ENCODE measurements at places on chromosomes 6 and 20.

DNA sequence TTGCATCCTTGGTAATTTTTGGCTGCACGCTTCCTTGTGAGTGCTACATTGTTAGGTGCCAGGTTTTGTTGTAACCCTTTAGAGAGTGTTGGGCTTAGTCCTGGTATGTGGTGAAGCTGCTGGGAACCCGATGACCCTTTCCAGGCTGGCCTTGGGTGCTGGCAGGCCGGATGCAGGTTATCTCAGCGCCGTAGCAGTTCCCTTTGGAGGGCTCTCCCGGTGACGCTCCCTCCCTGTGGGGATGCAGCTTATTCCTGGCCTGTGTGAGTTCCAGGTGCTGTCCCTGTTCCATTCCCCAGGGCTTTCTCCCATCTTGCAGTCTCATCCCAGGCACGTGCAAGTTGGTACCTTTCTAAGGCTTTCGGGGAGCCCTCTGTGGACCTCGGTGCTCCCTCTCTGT lies 13.9 kb upstream of the BHLHE23 start:
- no peak for DNase-seq

GRCh38 chr6:31572041-31572911 lies at the start of gene LTA:
LTA (plus strand) TSS chr6:31572289; CDS start chr6:31572743, 454 bp downstream.
- no peak for DNase-seq

GRCh38 chr6:45955597-45955996 lies 60.1 kb downstream of the CLIC5 start:
- DNase-seq = no peak

GRCh38 chr6:33850296-33850695 lies 46.5 kb upstream of the MLN start:
- no peak for DNase-seq

DNA sequence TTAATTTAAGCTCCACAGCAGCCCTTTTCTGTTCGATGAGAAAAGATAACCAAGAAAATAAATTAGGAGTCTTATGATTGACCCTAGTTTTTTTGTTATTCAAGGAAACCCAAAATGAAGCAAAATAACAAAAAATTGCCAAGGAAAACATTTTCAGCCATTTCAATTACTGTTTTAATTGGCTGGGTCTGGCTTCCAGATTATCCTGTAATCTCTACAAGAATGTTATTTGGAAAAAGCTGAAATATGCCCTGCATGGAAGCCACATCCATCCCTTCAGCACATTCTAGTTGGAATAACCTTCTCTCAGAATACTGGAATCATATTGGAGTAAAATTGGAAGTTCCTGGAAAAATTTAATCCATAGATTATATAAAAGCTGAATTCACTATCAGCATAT lies 191.1 kb upstream of the CCN2 start:
- no peak for DNase-seq

DNA sequence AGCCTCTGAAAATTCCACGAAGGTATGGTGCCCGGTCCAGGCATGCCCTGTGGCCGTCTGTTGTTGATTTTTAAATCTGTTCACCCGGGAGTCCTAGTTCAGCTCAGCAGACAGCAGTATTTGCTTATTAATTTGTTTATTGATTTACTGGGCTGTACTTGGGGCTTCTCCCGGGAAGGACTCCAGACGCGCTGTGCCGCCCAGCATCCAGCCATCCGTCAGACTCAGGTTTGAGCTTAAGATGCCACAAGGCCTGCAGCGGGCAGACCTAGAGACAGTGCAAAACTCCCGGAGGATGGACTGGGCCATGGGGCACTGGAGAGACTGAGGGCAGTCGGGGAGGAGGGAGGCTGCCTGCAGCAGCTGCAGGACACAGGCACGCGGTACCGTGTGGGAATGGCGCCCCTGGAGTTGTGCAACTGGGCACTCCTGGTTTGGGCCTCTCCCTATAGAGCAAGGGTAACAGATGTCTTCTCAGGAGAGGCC lies 17.3 kb upstream of the CCDC167 start:
- no peak for DNase-seq

- DNase-seq = no peak
Measured at GRCh38 chr6:87334683-87335082, 5.6 kb upstream of the GJB7 start.

DNA sequence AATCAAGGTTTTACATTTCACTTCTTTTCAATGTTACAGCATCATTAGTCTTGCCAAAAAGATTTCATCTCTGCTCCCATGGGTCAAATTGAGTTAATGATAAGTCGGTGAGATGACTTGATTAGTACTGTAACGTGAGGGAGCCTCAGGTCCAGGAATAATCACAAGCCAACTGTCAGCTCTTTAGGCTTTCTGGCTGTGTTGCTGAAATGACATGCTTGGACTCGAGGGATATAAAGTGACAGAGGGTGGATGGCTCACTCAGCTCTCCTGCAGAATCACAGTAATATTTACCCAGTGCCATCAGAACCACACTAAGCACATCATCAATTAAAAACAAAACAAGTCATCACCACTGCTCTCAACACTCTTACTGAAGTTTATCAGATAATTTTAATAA lies 196.2 kb upstream of the THEMIS start:
- DNase-seq = no peak

GRCh38 chr6:101803136-101803535 lies 409.6 kb downstream of the GRIK2 start:
- DNase-seq = no peak

- no peak for DNase-seq
Measured at GRCh38 chr6:42978487-42978838, 518 bp downstream of the PEX6 start.

GRCh38 chr20:48944663-48945297 lies 23.3 kb downstream of the ARFGEF2 start:
- no peak for DNase-seq

- DNase-seq = no peak
Measured at GRCh38 chr6:84224251-84224650, 3.2 kb downstream of the CEP162 start.

DNA sequence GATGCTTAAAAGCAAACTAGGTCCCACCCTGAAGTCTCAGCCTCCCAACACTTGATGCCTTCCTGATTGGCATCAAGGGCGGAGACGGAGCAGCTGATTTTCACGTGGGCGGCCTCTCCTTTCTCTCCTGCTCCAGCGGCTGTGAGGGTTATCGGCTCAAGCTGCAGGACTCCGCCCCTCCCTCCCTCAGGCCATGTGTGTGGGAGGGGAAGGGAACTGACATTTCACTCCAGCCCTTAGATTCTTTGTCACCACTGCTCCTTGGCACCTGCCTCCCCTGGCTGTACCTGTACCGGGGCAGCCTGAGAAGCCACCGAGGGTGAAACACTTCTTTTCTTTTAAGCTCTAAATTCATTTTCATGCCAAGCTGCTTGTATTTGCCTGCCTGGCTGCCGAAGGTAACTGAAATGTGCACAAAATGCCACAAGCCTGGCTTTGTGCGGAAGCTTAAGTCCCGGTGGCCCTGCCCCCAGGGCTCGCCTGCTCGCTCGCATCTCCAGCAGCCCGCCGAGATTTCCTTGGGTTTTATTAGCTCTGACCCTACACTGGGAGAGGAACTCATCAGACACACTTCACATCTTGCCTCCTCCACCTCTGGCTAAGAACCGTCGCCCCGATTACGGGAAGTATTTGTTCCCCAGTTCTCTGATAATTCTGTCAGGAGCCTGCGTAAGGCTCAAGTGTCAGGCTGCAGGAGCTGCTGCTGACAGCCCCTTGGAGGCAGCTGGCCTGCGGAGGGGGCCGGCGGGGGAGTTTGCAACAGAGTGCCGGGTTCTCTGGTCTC lies 9.6 kb upstream of the CPNE5 start:
- DNase-seq = no peak

DNA sequence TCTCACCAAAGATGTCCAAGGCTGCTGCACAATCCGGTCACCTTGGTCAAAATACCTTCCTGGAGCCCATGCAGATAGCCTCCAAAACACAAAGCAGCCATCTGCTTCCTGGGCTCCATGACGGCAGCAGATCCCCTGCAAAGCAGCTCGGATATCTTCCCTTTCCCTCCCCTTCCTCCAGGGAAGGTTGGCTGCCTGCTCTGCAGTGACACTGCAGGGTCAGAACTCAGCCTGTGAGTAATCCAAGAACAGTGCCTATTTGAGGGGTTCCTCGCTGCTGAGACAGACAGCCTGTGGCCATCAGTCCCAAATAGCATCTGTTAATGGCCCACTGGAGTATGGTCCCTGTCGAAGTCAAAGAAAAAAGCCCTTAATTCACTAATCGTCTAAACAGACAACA lies 270.8 kb downstream of the PREX1 start:
- no peak for DNase-seq

- DNase-seq = no peak
Measured at GRCh38 chr6:40933864-40934263, 105.2 kb downstream of the UNC5CL start.

DNA sequence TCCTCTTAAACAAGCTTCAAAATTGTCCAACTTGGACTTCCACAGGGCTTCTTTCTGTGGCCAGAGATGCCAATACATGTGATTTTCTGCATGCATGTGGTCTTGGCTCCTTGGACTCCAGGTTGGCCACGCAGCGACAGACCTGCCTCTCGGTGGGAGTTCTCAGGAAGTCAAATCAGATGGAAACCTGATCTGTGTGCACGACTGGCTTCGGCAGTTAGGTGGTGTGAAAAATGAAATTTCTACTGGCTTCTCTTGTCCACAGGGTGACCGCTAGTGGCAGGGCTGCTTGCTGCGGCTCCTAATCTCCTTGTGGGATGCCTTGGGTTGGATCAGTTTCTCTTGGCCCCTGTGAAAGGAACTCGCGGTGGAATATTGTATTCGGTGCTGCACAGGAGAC lies 57.3 kb downstream of the PHACTR3 start:
- no peak for DNase-seq

DNA sequence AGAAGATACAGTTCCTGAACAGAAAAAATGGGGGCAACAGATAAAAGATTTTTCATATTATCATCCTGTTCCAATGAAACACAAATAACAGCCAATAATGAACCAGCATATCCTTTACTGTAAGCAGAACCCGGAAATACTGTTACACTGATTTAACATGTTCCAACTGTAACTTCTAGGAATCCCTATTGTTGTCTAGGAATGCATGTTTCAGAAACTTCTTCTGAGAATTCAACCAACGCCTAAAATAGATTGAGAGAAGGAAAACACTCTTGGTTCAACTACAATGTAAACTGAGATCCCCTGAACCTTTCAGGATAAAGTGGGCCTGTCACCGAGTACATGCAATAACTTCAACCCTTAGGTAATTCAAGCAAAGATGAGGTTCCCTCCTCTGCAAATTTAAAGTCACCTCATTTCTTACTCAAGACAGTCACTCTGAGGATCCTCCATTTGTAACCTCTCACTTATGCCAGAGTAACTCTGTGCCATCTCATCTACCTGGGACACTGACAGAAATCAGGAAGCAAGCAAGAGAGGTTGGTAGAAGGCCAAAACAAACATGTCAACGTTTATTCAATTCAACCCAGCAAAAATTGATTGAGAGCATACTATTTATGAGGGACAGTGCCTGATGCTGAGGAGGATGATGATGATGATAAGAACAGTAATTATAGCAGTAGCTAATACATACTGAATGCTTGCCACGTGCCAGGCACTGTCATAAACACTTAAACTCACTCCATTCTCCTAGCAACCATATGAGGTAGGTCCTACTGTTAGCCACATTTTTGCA lies 14.1 kb downstream of the UBE3D start:
- no peak for DNase-seq

GRCh38 chr6:92510137-92510536 lies 909.2 kb downstream of the EPHA7 start:
- DNase-seq = no peak

DNA sequence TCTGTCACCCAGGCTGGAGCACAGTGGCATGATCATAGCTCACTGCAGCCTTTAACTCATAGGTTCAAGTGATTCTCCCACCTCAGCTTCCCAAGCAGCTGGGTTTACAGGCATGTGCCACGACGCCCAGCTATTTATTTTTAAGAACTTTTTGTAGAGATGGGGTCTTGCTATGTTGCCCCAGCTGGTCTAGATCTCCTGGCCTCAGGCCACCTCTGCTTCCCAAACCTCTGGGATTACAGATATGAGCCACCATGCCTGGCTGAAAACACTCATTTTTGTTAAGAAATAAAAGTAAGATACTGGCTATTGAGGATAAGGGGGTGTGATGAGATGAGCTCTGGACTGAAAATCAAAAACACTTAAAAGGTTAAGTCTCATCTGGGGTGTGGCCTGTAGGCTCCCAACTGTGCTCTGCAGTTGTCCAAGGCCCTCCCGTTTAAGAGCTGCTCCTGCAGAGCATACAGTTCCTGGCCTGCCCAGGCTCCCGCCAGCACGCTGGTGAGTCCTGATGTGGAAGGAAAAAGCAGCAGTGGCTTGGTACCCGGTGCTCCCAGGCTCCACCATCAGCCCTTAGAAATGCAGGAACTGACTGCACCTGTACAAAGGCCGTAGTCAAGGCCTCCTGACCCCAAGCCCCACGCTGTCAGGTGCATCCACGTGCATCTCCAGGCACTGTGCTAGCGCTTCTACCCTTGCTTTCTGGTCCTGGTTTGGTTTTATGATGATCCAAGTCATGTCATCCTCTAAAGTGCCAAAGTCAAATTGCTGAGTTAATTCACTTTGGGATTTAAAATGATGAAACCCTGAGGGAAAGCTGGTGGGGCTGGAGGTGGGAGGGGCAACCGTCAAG lies 111.5 kb downstream of the TMEM242 start:
- no peak for DNase-seq

DNA sequence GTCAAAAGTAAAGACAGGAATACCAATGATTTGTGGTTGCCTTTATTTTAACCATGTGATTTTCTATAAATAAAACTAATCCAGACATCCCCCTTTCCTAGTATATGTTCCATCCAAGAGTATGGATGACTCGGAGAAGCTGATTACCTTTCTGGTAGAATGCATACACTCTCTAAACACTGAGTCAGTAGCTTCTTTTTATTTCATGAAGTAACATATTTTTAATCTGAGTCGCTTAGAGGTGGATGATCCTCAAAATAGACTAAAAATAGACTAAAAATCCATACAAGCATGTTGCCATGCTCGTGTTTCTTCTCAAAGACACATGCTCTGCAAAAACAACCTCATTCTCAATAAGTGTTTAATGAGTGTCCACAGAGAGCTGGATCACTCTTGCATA lies 263.7 kb downstream of the COL12A1 start:
- no peak for DNase-seq

DNA sequence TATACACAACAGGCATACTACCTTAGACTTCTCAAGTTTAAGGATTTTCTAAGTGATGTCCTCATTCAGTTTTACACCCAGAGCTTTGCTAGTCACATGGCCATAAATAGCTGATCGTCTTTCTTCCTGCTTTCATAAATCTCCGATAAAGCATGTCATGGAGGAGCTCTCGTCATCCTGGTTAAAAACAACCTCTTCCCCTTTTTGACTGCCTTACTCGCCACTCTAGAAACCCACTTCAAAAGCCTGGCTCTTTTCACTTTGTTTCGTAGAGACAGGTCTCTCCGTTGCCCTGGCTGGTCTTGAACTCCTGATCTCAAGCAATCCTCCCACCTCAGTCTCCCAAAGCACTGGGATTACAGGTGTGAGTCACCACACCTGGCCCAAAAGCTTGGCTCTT lies 67.0 kb upstream of the SMIM29 start:
- no peak for DNase-seq
